RWPE1 (cell line): ENCODE measurements at places on chromosomes 3 and 15.
A peak's percentile ranks its signal among the peaks of the same experiment; 100 is the strongest.

- no peak for DNase-seq
Observed at GRCh38 chr15:38682861-38683260, 118.2 kb upstream of the RASGRP1 start.

DNA sequence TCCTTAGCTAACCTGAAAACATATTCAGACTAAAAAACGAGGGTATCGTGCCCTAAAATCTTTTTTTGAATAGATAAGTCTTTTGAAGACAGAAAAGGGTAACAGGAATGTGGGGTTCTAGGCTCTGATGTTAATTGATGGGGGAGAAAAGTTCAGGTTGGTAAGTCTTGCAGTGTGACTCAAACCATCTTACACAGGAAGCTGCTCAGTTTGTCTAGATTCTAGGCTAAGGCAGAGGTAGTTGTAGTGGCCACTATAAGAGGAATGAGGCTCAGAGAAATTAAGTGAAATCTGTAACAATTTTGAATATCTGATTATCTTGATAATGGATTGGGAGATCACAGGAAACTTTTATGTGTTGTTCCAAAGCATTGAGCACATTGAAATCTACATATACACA, 267.9 kb downstream of the PDCD6IP start:
- DNase-seq: no peak

DNA sequence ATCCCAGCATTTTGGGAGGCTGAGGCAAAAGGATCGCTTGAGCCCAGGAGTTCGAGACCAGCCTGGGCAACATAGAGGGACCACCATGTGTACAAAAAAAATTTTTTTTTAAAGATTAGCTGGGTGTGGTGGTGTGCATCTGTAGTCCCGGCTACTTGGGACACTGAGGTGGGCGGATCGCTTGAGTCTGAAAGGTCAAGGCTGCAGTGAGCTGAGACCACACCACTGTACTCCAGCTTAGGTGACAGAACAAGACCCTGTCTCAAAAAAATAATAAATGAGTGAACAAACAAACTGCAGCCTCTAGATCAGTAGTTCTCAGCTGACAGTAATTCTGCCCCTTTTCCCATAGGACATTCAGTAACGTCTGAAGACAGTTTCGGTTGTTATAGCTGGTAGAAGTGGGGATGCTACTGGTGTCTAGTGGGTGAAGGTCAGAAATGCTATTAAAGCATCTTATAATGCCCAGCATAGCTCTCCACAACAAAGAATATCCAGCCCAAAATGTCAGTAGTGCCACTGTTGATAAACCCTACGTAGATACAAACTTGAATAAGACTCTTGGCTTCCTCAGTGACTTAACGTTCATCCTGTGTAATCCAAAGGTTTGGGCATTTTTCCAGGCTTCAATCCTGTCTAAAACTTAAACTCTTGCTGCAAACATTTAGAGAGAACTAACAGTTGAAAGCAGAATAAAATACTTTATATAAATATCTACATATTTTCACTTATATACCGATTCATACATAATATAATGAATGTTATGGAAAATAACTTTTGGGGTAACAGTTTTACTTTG, 10.6 kb downstream of the SMC4 start:
- DNase-seq: no peak

DNA sequence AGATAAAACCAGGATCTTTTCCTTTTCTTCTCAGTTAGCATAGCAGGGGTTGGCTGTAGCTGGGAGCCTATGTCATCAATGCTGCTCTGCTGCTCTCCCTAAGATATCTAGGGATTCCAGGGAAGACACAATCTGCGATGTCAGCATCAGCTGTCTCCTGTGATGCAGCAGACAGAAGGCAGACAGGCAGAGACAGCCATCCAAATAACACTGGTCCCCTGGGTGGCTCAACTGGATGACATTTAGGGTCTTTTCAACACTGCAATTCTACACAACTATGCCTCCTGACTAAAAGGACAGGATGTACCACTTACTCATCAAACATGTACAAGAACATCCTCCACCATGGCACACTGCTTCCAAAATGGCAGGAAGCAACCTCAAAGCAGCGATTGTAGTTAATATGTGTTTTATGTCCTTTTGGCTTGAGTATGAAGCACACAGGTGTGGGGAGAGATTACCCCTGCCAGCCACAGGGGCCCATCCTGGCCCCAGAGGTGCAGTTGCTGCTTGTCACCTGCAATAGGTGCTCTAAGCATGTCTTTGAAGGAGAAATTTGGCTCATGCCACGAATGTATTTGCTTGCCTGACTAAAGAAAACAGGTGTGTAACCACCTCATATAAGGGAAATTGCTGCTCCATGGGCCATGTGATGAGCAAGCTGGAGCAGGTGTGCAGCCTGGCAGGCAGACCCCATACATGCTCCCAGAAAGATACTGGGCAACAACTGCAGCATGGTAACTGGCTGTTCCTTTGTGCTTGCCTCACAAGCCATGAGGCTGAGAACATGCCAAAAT, 357.8 kb downstream of the VPS13C start:
- no peak for DNase-seq

- no peak for DNase-seq
Observed at GRCh38 chr15:69575387-69575786, 122.8 kb downstream of the RPLP1 start.

GRCh38 chr15:50307799-50308198, 42.3 kb upstream of the HDC start:
- DNase-seq: no peak

GRCh38 chr3:105414841-105415240, 48.1 kb downstream of the ALCAM start:
- no peak for DNase-seq

DNA sequence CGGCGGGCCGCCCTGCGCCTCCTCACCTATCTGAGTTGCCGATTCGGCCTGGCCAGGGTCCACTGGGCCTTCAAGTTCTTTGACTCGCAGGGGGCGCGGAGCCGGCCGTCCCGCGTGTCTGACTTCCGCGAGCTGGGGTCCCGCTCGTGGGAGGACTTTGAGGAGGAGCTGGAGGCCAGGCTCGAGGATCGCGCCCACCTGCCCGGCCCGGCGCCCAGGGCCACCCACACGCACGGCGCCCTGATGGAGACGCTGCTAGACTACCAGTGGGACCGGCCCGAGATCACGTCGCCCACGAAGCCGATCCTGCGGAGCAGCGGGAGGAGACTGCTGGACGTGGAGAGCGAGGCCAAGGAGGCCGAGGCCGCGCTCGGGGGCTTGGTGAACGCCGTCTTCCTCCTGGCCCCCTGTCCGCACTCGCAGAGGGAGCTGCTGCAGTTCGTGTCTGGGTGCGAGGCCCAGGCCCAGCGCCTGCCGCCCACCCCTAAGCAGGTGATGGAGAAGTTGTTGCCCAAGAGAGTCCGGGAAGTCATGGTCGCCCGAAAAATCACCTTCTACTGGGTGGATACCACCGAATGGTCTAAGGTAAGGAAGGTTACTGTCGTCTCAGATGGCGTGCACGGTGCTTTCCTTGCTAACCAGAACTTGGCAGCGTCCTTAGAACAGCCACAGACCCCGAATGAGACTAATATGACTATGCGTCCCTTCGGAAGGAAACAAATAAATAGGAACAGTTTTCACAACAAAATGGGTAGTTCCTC, 567 bp downstream of the TICRR start:
- peak; percentile 18 for DNase-seq

GRCh38 chr3:152790651-152791387, 44.1 kb upstream of the P2RY1 start:
- DNase-seq: no peak

GRCh38 chr15:83300826-83301225, 16.4 kb upstream of the BNC1 start:
- no peak for DNase-seq

GRCh38 chr3:67601385-67601784, 53.0 kb downstream of the SUCLG2 start:
- no peak for DNase-seq

GRCh38 chr3:14915636-14916222, 31.7 kb upstream of the NR2C2 start:
- DNase-seq: no peak

DNA sequence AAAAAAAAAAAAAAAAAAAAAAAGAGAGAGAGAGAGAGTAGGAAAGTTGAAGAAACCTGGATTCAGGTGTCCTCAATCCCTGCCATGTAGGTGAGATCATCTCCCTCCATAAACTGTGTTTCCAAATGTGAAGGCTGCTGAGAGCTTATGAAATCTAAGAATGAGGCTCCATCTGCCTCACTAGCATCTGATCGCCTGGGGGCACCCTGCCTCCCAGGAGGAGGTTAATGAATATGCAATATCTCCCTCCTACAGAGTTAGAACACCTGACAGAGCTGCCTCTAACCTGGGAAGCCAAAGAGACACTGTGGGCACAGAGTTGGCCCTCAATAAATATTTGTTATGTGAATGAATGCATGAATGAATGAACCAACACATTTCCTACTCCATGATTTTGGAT, 23.8 kb upstream of the ZNF148 start:
- DNase-seq: peak; percentile 14

- no peak for DNase-seq
Observed at GRCh38 chr3:75951941-75952340, 166.6 kb upstream of the ZNF717 start.

DNA sequence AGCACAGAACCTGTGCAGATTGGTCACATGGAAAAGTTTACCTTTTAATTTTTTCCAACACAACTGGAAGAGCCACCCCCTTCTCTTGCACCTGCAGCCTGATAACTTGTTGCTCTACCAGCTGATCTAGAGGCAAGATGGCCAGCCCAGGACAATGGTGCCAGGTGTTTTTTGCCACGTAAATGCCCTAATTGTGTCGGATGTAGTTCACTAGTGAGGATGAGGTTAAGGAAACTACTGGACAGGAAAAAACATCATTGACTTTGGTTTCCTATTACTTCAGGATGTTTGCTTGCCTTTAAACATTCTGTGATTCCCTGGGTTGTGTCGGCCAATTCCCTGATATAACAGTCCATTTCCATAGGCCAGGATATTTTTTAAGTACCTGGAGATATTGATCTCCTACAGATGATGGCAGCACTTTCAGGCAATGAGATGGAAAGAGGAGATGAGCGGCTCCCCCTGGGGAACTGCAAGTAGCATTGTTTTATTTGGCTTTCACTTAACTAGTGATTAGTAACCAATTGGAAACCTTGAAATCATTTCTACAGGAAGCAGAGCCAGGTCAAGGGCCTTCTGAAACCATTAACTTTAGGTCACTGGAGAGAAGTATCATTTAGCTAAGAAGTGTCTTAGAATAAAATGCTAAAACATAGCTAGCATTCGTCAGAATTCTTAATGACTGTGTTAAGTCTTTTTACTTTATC, 72.5 kb downstream of the OSBPL10 start:
- no peak for DNase-seq
